Pancreas (tissue), 10 donors: ENCODE measurements at places on chromosomes 1 and 21. TPM values are rescaled to one million over a fixed set of nuclear protein-coding genes. Genes with fewer than 3 reads are reported as not detected.

The GABRD gene
- 0.15 TPM for polyA plus RNA-seq

The RHOU gene
- polyA plus RNA-seq = 7.8 TPM

The WDR64 gene
- not detected for polyA plus RNA-seq

The KCND3 gene
- polyA plus RNA-seq = 2.5 TPM

The IVNS1ABP gene
- 22.9 TPM for polyA plus RNA-seq

The KIRREL1 gene
- polyA plus RNA-seq = 2.5 TPM

The CFAP126 gene
- polyA plus RNA-seq = 0.34 TPM

The DNAH14 gene
- polyA plus RNA-seq = 9.0 TPM

DNA sequence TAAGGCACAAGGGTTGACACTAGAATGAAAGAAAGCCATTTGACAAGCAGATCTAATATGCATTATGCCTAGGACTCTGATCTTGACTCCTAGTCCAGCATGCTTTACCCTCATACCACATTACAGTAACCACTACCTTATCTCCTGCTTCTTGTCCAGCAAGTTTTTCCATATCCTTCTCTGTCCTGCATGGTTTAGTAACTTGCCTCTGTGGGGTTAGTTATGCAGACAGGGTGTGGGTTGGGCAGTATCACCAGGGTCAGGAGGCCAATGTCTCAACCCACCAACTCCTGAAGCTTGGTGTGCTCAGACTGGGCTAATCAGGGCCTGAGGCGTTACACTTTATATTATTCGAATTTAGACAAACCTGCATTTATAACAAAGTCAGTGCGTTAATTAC is 18.8 kb downstream of the DHDDS start:
- no peaks in the 10 kb centered on the region for H3K4me1 ChIP-seq
- H3K27ac ChIP-seq = no peak overlapping the region
- H3K36me3 ChIP-seq = no peaks in the 10 kb centered on the region
- H3K27me3 ChIP-seq = no peaks in the 10 kb centered on the region
- DNase-seq = no peak

- no peak for DNase-seq
- no peak overlapping the region for H3K27ac ChIP-seq
- H3K27me3 ChIP-seq = no peaks in the 10 kb centered on the region
- no peaks in the 10 kb centered on the region for H3K36me3 ChIP-seq
- no peaks in the 10 kb centered on the region for H3K4me1 ChIP-seq
Measured at GRCh38 chr1:34970220-34970735, 14.9 kb downstream of the TMEM35B start.

GRCh38 chr1:56095696-56096665 is 483.4 kb downstream of the PLPP3 start:
- no peak for DNase-seq
- no peaks in the 10 kb centered on the region for H3K36me3 ChIP-seq
- H3K4me1 ChIP-seq = no peaks in the 10 kb centered on the region

GRCh38 chr1:42999308-42999707 is 40.6 kb upstream of the SLC2A1 start:
- no peaks in the 10 kb centered on the region for H3K4me1 ChIP-seq
- no peak overlapping the region for H3K27ac ChIP-seq

DNA sequence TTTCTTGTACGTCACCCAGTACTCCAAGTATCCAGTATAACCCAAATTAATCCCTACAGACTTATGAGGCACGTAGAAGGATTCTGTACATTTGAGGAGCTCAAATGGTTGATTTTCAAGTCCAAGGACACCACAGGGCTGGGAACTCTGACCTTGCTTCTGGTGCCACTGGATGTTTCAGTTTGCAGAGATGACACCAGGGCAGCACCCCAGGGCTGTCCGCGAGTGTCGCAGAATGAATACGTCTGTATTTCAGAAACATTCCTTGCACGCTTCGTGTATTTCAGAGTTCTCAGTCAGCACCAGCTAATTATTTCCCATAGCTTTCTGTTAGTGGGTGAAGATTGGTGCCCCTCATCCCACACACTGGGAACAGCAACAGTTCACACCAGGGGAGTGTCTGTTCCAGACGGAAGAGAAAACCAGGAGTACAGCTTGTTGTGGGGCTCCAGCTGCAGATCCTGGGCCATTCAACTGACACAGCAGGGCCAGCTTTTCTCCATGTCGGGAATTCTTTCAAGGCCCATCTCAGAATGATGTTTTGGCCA is 159.2 kb downstream of the RHOU start:
- no peaks in the 10 kb centered on the region for H3K4me1 ChIP-seq
- no peaks in the 10 kb centered on the region for H3K27me3 ChIP-seq
- no peak for DNase-seq
- H3K36me3 ChIP-seq = no peaks in the 10 kb centered on the region
- H3K27ac ChIP-seq = no peak overlapping the region
- H3K4me3 ChIP-seq = no peak overlapping the region

DNA sequence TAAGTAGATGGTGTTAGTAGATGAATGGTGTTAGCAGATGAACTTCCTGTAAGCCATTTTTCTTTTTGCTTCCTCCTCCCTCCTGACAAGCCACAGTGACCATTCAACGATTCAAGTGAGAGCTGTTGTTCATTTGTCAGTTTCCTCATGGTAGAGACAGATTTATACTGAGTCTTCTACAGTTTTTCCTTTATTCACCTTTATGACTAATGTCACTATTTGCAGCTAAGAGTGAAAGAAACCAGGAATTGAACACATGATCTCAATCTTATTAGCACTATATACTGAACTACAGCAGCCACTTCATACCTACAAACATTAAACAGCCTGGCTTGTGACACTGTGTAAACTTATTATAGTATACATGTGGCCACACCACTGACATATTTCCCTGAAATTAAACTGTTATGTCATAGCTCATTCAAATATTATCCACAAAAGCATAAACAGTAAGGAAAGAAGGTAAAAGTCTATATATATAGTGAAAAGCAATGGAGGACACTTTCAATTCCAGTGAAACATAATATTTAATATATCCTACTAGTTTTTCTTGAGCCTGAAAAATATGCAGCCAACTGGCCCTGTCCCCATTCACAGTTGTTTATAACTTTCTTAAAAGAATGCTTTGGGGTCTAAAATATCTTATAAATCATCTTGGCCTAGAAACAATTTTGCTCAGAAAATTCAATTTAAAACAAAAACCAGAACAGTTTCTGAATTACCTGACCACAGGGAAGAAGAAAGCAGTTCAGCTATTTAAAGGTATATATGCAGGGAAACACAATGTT is 566.9 kb upstream of the ZRANB2 start:
- DNase-seq = no peak
- no peak overlapping the region for H3K27ac ChIP-seq
- H3K4me3 ChIP-seq = no peak overlapping the region
- no peaks in the 10 kb centered on the region for H3K4me1 ChIP-seq
- H3K36me3 ChIP-seq = no peaks in the 10 kb centered on the region

DNA sequence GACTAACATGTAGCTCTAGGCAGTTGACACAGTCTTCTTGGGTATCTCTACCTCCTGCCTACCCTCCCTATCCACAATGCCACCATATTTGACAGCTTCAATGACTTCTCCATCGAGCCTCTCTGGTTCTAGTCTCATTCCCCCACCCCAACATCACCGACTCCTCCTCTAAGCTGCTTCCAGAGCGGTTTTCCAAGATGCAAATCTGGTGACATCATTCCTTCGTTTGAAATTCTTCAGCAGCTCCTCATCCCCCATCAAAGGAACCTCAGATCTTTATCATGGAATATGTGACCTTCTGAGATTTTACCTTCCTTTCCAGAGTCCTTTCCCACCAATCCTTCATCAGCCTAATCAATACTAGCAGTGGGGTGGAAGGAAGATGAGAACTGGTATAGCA is 352.4 kb upstream of the RUNX1 start:
- H3K4me1 ChIP-seq = no peaks in the 10 kb centered on the region
- H3K4me3 ChIP-seq = no peak overlapping the region
- no peak for DNase-seq
- no peak overlapping the region for H3K27ac ChIP-seq
- H3K36me3 ChIP-seq = no peaks in the 10 kb centered on the region

DNA sequence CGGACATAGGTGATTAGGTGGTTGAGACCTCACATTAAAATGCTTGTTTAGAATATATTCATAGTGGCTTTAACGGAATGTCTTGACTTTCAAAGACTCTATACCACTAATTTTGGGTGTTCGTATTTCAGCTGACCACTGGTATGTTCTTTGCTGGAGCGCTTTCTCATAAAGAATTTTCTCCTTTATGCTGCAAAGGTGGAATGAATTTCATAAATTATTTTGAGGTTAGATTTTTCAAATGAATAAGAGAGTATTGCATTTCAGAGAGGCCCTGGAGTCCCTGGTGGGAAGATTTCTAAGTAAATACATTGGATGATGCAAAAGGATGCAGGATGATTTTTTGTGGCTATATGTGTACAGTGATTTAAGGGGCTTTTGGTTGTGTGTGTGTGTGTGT is 55.8 kb downstream of the HUNK start:
- H3K36me3 ChIP-seq = no peaks in the 10 kb centered on the region
- no peaks in the 10 kb centered on the region for H3K4me1 ChIP-seq

- H3K4me1 ChIP-seq = peaks cover 37% of the 10 kb centered on the region
- DNase-seq = peak; percentile 94
- no peak overlapping the region for H3K4me3 ChIP-seq
- H3K36me3 ChIP-seq = no peaks in the 10 kb centered on the region
- H3K27ac ChIP-seq = peak overlapping the region; percentile 82
Measured at GRCh38 chr1:15432324-15432723, 5.9 kb upstream of the CTRC start.

DNA sequence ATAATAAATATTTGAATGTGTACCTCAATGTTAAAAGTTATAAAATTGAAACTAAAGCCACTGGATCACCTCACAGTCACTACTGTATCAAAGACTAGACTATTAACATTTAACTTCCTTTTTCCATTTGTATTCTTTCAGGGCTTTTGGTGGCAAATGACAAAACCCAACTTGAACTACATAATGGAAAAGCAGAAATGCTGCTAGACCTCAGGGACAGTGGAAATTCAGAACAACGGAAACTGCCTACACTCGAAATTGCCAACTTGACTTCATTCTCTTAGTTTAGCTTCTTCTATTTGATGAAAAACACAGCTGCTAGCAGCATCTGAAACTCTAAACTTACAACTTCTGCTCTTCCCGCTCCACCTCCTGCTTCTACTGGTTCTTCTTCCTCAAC is 34.9 kb upstream of the NTNG1 start:
- no peak overlapping the region for H3K4me3 ChIP-seq

GRCh38 chr1:119816407-119816806 is 5.1 kb upstream of the REG4 start:
- no peak overlapping the region for H3K4me3 ChIP-seq
- H3K36me3 ChIP-seq = no peaks in the 10 kb centered on the region
- H3K27me3 ChIP-seq = no peaks in the 10 kb centered on the region
- H3K4me1 ChIP-seq = no peaks in the 10 kb centered on the region
- no peak for DNase-seq
- no peak overlapping the region for H3K27ac ChIP-seq

DNA sequence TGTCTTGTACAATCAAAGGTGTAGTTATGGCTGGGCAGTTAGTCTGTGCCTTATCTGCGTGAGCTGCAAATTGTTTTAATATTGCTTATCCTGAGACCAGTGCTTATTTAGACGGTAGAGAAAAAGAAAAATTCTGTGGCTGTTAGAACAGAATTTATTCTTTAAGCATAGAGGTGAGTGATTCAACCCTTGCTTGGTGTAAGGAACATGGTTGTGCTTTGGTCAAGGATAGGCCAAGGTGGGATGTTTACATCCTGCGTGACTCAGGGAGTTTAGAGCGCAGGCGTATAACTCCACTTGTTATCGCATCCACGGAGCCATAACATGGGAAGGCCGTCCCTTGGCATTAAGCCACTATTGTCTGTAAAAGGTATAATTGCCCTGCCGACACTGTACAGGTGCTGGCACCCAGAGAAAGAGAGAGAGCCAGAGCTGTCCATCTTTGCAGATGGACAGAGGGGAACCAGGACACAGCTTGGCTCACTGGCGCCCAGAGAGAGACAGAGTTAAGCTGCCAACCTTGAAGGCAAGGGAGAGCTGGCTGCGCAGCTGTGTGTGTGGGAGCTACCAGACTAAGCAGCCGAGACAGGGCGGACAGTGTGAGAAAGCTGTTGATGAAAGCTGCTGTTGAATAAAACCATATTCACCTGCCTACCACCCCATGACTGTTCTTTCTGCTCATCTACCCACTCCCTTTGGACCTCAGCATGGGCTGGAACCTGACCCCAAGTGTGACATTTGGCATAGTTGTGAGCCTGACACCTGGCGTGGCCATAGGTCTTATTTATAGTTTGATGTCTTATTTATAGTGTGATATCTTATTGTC is 200.4 kb downstream of the DYRK1A start:
- no peak for DNase-seq
- H3K27ac ChIP-seq = no peak overlapping the region
- no peaks in the 10 kb centered on the region for H3K27me3 ChIP-seq

DNA sequence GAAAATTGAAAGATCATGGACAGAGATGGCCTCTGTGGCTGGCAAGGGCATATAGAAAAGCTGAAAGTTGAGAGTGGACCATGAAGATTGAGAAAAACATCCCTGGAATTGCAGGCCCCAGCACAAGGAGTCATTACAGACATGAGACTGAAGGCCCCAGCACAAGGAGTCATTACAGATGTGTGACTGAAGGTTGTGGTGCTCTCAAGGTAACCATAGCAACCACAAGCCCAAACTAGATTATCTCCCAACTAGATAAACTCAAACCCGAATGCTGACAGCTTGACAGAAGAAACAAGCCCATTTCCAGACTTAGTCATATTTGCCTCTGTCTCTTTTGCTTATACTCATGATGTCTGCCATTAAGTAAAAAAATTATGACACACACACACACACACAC is 1252.1 kb upstream of the ADGRL4 start:
- H3K27me3 ChIP-seq = no peaks in the 10 kb centered on the region
- no peak overlapping the region for H3K27ac ChIP-seq
- no peaks in the 10 kb centered on the region for H3K36me3 ChIP-seq
- H3K4me3 ChIP-seq = no peak overlapping the region
- DNase-seq = no peak
